ENCODE measurements at places on chromosomes 4 and X.
A peak's percentile ranks its signal among the peaks of the same experiment; 100 is the strongest.

DNA sequence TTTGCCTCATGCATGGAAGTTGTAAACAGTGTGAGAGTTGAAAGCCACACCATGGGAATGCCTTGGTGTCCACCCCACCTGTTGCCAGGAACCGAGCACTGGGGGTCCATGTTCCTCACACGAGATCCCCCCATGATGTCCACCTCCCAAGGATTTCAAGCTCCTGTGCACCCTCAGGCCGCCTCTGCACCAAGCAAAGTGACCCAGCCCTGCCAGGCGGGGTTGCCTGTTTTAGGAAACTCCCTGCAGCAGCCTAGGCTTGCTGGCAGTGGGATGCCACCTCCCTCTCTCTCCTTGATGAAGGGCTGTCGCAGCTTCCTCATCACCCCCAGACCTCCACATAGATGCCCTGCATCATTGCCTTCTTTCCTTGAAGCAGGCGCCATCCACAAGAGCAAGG lies 82.8 kb downstream of the GPR143 start:
- H3K4me1 ChIP-seq = peaks cover 5% of the 10 kb centered on the region
- no peak for DNase-seq
- no peaks in the 10 kb centered on the region for H3K27me3 ChIP-seq
- H3K4me3 ChIP-seq = no peak overlapping the region

- H3K27ac ChIP-seq = no peak overlapping the region
- no peak for DNase-seq
- H3K27me3 ChIP-seq = peaks cover 26% of the 10 kb centered on the region
- H3K4me1 ChIP-seq = 0 out of 2 replicates have a peak, but pooled peaks cover 3% of the 10 kb centered on the region
- H3K4me3 ChIP-seq = peak overlapping the region; percentile 3
- no peaks in the 10 kb centered on the region for H3K36me3 ChIP-seq
Observed at GRCh38 chr4:76690011-76690905, 207.7 kb downstream of the SOWAHB start.

- no peaks in the 10 kb centered on the region for H3K36me3 ChIP-seq
- no peak overlapping the region for H3K4me3 ChIP-seq
- no peaks in the 10 kb centered on the region for H3K27me3 ChIP-seq
- H3K27ac ChIP-seq = no peak overlapping the region
- no peaks in the 10 kb centered on the region for H3K4me1 ChIP-seq
- DNase-seq = no peak
Observed at GRCh38 chr4:122963216-122963615, 40.8 kb upstream of the NUDT6 start.

DNA sequence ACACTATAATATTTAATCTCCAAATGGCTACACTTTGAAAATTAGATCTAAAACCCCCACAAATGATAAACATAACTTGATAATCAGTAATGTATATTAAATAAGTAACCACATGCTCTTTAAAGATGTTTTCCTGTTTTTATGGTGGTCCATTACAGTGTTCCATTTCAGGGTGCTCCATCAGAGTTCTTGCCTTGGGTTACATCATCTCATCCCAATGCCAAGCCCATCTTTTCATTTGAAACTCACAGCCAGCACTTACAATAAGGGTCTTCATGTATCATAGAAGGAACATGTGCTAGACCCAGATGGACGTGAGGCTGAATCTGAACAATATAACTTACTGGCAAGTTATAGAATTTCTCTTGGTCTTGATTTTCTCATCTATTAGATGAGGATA lies 10.5 kb upstream of the PAQR3 start:
- no peak overlapping the region for H3K27ac ChIP-seq
- no peak overlapping the region for H3K4me3 ChIP-seq
- H3K27me3 ChIP-seq = no peaks in the 10 kb centered on the region
- DNase-seq = no peak
- no peaks in the 10 kb centered on the region for H3K4me1 ChIP-seq

GRCh38 chrX:41116948-41117347 lies 31.7 kb downstream of the USP9X start:
- 0 out of 2 replicates have a peak overlapping the region, but pooled peaks have one; percentile 26 for H3K4me3 ChIP-seq
- no peaks in the 10 kb centered on the region for H3K36me3 ChIP-seq
- H3K4me1 ChIP-seq = peaks cover 40% of the 10 kb centered on the region
- peak; percentile 71 for DNase-seq
- no peaks in the 10 kb centered on the region for H3K27me3 ChIP-seq

Measured in GM12878 (cell line).